Colonic mucosa (tissue), 4 donors: ENCODE measurements at places on chromosomes 5 and 9. TPM values are rescaled to one million over a fixed set of nuclear protein-coding genes. Genes with fewer than 3 reads are reported as not detected.
A peak's percentile ranks its signal among the peaks of the same experiment; 100 is the strongest.

DNA sequence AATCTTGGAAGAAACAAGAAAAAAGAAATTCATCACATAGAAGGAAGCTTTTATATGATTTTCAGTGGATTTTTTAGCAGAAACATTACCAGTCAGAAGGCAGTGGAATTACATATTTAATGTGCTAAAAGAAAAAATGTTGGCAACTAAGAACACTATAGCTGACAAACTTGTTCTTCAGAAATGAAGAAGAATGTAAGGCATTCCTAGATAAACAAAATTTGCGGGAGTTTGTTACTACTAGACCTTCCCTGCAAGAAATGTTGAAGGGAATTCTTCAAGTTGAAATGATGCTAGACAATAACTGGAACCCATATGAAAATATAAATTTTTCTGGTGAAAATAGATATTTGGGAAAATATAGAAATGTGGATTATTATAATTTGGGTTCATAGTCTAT, 718.3 kb upstream of the GRAMD2B start:
- no peaks in the 10 kb centered on the region for H3K4me1 ChIP-seq
- DNase-seq: no peak
- H3K27me3 ChIP-seq: no peaks in the 10 kb centered on the region
- no peak overlapping the region for H3K27ac ChIP-seq

GRCh38 chr5:31182136-31182535, 11.3 kb upstream of the CDH6 start:
- no peaks in the 10 kb centered on the region for H3K27me3 ChIP-seq
- H3K36me3 ChIP-seq: no peaks in the 10 kb centered on the region
- H3K27ac ChIP-seq: no peak overlapping the region
- no peaks in the 10 kb centered on the region for H3K4me1 ChIP-seq
- H3K4me3 ChIP-seq: no peak overlapping the region

GRCh38 chr5:1461396-1461795, 16.2 kb upstream of the SLC6A3 start:
- H3K4me3 ChIP-seq: no peak overlapping the region
- H3K27ac ChIP-seq: no peak overlapping the region
- no peaks in the 10 kb centered on the region for H3K36me3 ChIP-seq

- no peaks in the 10 kb centered on the region for H3K4me1 ChIP-seq
- no peak overlapping the region for H3K4me3 ChIP-seq
- no peak overlapping the region for H3K27ac ChIP-seq
- no peak for DNase-seq
These were observed 8.6 kb downstream of the ITK start for GRCh38 chr5:157189223-157189622.

DNA sequence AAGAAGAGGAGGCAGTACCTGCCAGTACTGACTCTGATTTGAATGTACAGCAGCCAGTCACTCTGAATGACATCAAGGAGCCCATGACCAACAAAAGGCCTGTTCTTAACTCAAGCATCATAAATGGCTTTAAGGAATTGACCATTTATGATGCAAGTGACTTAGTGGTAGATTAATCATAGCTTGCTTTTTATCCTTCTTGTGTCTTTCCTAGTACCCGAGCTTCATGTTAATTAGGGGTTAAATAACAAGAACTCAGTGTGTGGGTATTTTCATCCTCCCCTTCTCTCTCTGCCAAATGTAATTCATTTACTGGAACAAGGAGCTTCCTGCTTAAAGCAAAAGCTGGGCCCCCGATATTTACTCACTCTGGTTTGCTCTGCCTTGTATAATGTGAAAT, 146.5 kb downstream of the UNC13B start:
- H3K27ac ChIP-seq: no peak overlapping the region
- no peak for DNase-seq
- no peak overlapping the region for H3K4me3 ChIP-seq
- no peaks in the 10 kb centered on the region for H3K4me1 ChIP-seq
- no peaks in the 10 kb centered on the region for H3K27me3 ChIP-seq

Gene HSPA9
- total RNA-seq: 289 TPM

- H3K27me3 ChIP-seq: no peaks in the 10 kb centered on the region
- H3K36me3 ChIP-seq: no peaks in the 10 kb centered on the region
- DNase-seq: no peak
- H3K4me3 ChIP-seq: no peak overlapping the region
- no peaks in the 10 kb centered on the region for H3K4me1 ChIP-seq
- H3K27ac ChIP-seq: no peak overlapping the region
These were observed 2118.8 kb upstream of the WWC1 start for GRCh38 chr5:166172597-166172996.

Gene ANKRD18A
- total RNA-seq: 9.9 TPM

DNA sequence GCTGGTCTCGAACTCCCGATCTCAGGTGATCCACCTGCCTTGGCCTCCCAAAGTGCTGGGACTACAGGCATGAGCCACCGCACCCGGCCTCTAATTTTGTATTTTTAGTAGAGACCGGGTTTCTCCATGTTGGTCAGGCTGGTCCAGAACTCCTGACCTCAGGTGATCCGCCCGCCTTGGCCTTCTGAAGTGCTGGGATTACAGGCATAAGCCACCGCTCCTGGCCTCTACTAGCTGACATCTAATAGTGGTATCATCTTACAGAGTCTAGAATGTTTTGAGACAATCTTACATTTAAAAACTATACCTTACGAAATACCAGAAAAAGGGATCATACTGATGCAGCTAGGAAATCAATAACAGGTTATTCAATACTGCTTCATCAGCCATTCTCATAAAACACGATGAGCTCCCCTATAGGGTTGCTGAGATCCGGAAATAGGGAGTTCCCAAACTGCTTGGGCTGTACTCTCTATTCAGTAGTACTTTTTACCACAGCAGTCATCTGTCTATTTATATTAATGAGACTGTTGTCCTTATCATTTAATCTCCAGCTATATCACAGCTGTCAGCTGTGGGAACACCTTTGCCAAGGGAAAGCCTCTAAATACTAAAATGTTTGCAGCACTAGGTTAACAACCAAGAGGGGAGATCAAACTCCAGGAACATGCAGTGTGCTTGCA, 8.1 kb upstream of the UBE2D2 start:
- no peaks in the 10 kb centered on the region for H3K27me3 ChIP-seq
- no peak for DNase-seq
- no peak overlapping the region for H3K27ac ChIP-seq
- H3K36me3 ChIP-seq: no peaks in the 10 kb centered on the region

Gene IZUMO3
- total RNA-seq: not detected

Gene HAVCR1
- 27.7 TPM for total RNA-seq

Gene FAM81B
- not detected for total RNA-seq

Gene SPINK7
- not detected for total RNA-seq

Gene DBH
- total RNA-seq: not detected

DNA sequence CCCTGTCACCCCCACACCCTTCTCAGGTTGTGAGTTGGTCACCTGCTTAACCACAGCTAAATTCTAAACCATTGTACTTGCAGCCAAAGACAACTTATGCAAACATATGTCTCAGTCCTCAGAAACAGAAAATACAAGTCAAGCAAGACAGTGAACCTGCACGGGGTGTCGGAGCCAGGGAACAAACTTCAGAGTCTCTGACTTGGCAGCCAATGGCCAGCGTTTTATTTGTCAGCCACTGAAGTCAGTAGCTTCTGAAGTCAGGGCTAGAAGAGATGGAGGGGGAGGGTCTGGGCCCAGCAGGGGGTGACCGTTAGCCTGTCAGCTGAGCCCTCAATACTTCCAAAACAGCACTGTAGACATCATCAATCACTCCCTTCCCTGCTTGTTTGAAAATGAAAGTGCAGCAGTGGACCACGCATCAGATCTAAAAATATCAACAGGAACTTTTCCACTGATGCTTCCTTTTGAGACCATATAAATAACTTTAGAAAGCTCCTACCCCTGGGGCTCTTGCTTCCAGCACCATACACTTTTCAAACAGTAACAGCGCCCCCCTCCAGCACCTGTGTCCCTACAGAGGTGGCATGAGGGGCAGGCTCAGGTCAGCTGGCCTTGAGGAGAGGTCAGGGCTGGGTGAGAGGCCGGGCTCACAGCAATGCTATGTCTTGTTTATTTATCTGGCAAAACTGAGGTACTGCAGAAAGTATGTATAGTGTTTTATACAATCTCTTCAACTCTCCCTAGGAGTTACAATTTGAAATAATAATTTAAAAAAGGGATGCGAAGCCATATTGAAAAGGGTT, 142.5 kb downstream of the ACER2 start:
- H3K27me3 ChIP-seq: no peaks in the 10 kb centered on the region
- no peaks in the 10 kb centered on the region for H3K36me3 ChIP-seq
- no peak overlapping the region for H3K27ac ChIP-seq

DNA sequence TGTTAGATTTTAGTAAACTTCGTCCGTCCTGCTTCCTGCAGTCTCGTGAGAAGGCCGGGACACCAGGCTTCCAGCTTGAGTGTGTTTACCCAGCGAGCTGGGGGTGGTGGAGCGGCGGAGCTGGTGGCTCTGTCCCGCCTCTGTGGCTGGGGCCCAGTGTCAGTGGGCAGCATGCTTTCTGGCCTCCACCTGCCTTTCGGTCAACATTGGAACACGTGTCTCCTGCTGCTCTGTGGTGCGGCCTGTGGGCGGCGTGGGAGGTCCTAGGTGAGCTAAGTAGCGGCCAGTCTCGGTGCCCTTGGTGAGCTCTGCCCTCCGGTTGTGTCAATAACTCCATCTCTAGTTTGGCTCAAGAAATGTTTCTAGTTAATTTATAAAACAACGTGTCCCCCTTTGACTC, 125.9 kb downstream of the GADD45G start:
- H3K27me3 ChIP-seq: no peaks in the 10 kb centered on the region
- no peak overlapping the region for H3K27ac ChIP-seq
- peaks cover 12% of the 10 kb centered on the region for H3K4me1 ChIP-seq
- no peaks in the 10 kb centered on the region for H3K36me3 ChIP-seq
- H3K4me3 ChIP-seq: no peak overlapping the region
- DNase-seq: peak; percentile 59

Gene GABRB2
- total RNA-seq: 1.5 TPM

DNA sequence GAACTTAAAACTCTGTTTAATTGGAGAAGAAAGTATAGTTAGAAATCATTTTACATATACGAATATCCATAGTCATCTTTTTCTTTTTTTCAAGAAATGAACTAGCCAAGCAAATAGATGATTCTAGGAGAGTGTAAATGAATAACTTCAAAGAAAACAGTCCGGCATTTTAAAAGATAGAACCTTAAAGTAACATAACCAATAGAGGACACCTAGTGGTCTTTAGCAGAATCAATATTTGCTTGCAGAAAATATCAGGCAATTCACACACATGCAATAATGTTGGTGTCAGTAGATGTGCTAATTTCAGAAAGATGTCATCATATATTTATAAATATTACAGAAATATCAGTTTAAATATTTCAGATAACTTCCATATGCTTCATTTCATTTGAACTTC, 57.1 kb downstream of the HCN1 start:
- no peaks in the 10 kb centered on the region for H3K36me3 ChIP-seq
- DNase-seq: no peak
- H3K27ac ChIP-seq: no peak overlapping the region
- no peaks in the 10 kb centered on the region for H3K27me3 ChIP-seq

Gene NUTM2F
- total RNA-seq: not detected

- H3K36me3 ChIP-seq: no peaks in the 10 kb centered on the region
- DNase-seq: no peak
- H3K4me1 ChIP-seq: no peaks in the 10 kb centered on the region
- H3K4me3 ChIP-seq: no peak overlapping the region
- H3K27me3 ChIP-seq: no peaks in the 10 kb centered on the region
These were observed 84.0 kb upstream of the SLC25A48 start for GRCh38 chr5:135750506-135750905.

Gene AJM1
- 17.1 TPM for total RNA-seq

DNA sequence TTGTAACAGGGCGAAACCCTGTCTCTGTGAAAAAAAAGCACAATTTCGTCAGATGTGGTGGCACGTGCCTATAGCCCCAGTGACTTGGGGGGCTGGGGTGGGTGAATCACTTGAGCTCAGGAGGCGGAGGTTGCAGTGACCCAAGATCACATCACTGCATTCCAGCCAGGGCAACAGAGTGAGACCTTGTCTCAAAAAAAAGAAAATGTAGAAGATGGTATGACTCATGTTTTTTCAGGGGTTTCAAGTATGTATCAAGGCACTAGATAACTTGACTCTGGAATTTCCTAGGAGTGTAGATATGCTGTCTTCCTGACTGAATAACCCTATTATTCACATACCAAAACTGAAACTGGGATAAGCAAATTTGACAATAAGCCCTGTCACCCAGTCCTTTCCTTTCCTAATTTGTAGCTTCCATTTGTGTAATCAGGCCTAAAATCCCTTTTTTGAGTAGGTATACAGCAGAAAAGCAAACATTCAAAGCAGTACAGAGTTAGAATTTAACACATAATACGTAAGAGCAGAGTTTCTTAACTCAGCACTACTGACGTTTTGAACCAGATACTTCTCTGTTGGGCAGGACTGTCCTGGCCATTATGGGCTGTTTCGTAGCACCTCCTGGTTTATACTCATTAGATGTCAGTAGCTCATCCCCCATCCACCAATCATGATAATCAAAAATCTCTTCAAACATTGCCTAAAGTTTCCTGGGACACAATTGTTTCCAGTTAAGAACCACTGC, 17.3 kb upstream of the ANKRD18B start:
- no peak overlapping the region for H3K4me3 ChIP-seq
- no peaks in the 10 kb centered on the region for H3K4me1 ChIP-seq
- no peak overlapping the region for H3K27ac ChIP-seq
- H3K36me3 ChIP-seq: no peaks in the 10 kb centered on the region
- no peak for DNase-seq
- no peaks in the 10 kb centered on the region for H3K27me3 ChIP-seq

Gene PKD2L2
- not detected for total RNA-seq

Gene NR5A1
- not detected for total RNA-seq

Gene APBB3
- 11.0 TPM for total RNA-seq

DNA sequence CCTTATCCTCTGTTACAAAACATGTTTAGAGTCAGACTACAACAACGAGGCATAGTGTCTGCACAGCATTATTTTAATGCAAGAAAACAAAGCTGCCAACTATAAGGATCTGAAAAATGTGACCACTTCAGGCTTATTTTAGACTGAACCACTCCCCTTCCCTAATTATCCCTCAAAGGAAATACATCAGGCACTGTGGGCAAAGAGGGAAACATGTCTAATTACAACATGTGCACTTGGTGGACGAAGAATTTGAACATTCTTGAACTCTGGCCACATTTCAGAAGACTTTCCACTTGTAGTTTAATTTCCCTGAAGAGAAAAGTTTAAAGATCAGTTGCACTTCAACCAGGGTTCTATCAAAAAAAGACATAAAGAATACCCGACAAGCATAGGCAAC, 3.8 kb downstream of the MTMR12 start:
- H3K4me1 ChIP-seq: no peaks in the 10 kb centered on the region
- no peak for DNase-seq
- H3K4me3 ChIP-seq: no peak overlapping the region
- H3K27me3 ChIP-seq: no peaks in the 10 kb centered on the region
- no peak overlapping the region for H3K27ac ChIP-seq

Gene C1QTNF3
- total RNA-seq: 4.6 TPM

Gene MSMP
- 2.1 TPM for total RNA-seq

Gene CCL19
- 2.2 TPM for total RNA-seq
